Hippocampal formation (tissue), 2 donors: ENCODE measurements at places on chromosomes 7 and 10.

- no peak for DNase-seq
These were observed 35.3 kb downstream of the AGAP3 start for GRCh38 chr7:151121380-151122170.

GRCh38 chr7:27944643-27945042 is 204.7 kb downstream of the TAX1BP1 start:
- no peak for DNase-seq

DNA sequence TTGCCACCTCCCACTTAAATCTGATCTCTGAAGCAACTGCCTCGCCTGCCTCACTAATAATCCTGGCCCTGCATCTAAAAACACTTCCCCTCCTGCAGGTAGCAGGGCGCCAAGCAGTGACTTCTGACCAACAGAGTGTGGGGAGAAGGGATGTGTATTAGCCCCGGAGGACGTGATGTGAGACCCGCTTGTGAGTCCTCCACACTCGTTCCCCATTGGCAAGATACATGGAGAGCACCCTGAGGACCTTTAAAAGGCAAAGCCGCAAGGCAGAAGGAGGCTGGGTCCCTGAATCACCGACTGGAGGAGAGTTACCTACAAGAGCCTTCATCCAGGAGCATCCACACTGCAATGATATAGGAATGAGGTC is 6.1 kb upstream of the PILRA start:
- DNase-seq = no peak

DNA sequence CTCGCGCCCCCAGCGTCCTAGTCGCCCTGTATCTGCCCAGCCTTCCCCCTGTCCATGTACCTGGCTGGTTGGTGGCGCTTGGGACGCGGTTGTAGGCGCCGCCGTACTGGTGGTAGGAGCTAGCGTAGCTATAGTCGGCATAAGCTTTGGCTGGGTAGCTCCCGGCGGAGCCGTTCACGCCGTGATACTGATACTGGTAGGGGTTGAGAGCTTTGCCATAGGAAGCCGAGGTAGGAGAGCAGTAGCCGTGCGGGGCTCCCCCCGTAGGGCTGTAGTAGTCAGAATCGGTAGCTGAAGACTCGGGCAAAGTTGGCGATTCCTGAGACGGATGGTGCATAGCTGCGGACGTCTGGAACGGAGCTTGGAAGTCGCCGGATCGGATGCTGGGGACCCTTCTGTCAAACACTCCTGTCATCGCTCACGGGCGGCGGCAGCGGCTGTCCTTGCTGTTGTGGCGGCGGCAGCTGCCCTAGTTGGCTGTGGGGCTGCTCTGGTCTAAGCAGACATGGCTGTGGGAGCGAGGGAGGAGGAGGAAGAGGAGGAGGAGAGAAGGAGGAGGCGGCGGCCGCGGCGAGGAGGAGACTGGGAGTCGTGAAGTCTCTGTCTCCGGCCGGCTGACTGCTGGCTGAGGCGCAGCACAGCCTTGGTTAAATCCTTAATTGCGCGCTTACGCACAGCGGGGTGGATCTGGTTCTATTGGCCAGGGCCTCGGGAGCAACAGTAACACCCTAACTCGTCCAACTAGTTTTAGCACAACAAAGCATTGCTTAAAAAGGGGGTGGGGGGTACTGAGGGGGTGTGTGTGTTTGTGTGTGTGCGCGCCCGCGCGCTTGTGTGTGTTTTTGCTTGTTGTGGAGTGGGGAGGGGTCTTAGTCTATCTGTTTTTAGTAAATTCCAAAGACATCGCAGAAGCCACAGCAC is at the start of gene DLX5:
DLX5 (minus strand) TSS at position 623 of the 921 bp plus-strand sequence; CDS start at position 415, 208 bp downstream.
- no peak for DNase-seq

- DNase-seq = no peak
These were observed 18.3 kb downstream of the C7orf25 start for GRCh38 chr7:42893346-42894240.

GRCh38 chr10:103692952-103693811 is 162.2 kb downstream of the SH3PXD2A start:
- peak; percentile 54 for DNase-seq

GRCh38 chr7:140153666-140154161 is 23.1 kb downstream of the KDM7A start:
- no peak for DNase-seq
